ENCODE measurements at places on chromosomes 1 and 21. TPM values are rescaled to one million over a fixed set of nuclear protein-coding genes. Genes with fewer than 3 reads are reported as not detected.

GRCh38 chr1:107405236-107405635 is 264.4 kb downstream of the NTNG1 start:
- no peak overlapping the region for H3K27ac ChIP-seq
- no peak for DNase-seq
- H3K4me1 ChIP-seq, result no peaks in the 10 kb centered on the region

- peak overlapping the region; percentile 100 for H3K27ac ChIP-seq
- H3K27me3 ChIP-seq, result peaks cover 3% of the 10 kb centered on the region
- H3K36me3 ChIP-seq, result peaks cover 40% of the 10 kb centered on the region
Observed at GRCh38 chr1:91546876-91547275, 46.2 kb downstream of the CDC7 start.

DNA sequence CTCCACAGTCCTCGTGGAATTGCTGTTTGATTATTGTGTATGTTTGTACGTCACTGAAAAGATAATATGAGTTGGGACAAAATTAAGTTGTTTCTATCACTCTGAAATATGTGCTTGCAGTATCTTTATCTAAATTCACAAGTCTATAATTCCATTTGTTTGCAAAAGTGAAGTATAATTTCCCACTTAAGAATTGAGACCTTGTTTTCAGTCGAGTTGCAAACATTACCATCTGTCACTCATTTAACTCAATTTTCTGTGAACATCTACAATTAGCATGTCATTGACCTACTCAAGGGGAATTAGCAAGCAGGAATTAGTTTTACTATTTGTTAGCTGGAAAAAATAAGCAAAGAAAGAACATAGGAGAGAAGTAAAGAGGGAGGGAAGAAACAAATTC is 195.8 kb downstream of the TPR start:
- no peak overlapping the region for H3K27ac ChIP-seq
- H3K4me3 ChIP-seq, result no peak overlapping the region
- peaks cover 1% of the 10 kb centered on the region for H3K4me1 ChIP-seq

DNA sequence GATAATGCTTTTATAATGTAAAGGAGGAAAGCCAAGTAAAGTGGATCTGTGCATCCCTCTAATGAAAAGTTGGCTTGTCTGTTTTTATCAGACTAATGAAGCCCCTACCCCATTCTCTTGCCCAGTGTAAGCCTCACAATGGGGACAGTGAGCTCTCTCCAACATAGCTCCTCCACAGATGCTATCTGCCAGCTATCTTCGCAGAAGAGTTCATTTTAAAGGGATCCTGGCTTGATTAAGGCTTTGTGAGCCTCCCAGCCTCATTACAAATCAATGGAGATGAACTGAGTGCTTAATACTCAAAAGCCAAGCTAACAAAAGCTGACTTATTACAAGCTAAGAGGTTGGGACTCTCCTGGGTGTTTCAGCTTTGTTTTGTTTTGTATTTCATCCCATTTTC is 514.7 kb downstream of the NUF2 start:
- no peak for DNase-seq
- H3K27me3 ChIP-seq, result no peaks in the 10 kb centered on the region
- H3K27ac ChIP-seq, result no peak overlapping the region
- H3K36me3 ChIP-seq, result no peaks in the 10 kb centered on the region

GRCh38 chr21:43908167-43908566 is 43.1 kb downstream of the AGPAT3 start:
- H3K36me3 ChIP-seq, result peaks cover 49% of the 10 kb centered on the region
- no peak overlapping the region for H3K27ac ChIP-seq
- no peak overlapping the region for H3K4me3 ChIP-seq

GRCh38 chr1:110582378-110582777 is 23.8 kb downstream of the KCNA2 start:
- no peak for DNase-seq
- no peak overlapping the region for H3K27ac ChIP-seq
- no peak overlapping the region for H3K4me3 ChIP-seq
- no peaks in the 10 kb centered on the region for H3K36me3 ChIP-seq
- H3K27me3 ChIP-seq, result peaks cover 19% of the 10 kb centered on the region
- no peaks in the 10 kb centered on the region for H3K4me1 ChIP-seq

F13B gene
- not detected for total RNA-seq

S100A7A gene
- total RNA-seq, result not detected

MFSD2A gene
- total RNA-seq, result 2.4 TPM
